Fibroblast of skin of right quadriceps (primary cell): ENCODE measurements at places on chromosomes 2 and 18.

DNA sequence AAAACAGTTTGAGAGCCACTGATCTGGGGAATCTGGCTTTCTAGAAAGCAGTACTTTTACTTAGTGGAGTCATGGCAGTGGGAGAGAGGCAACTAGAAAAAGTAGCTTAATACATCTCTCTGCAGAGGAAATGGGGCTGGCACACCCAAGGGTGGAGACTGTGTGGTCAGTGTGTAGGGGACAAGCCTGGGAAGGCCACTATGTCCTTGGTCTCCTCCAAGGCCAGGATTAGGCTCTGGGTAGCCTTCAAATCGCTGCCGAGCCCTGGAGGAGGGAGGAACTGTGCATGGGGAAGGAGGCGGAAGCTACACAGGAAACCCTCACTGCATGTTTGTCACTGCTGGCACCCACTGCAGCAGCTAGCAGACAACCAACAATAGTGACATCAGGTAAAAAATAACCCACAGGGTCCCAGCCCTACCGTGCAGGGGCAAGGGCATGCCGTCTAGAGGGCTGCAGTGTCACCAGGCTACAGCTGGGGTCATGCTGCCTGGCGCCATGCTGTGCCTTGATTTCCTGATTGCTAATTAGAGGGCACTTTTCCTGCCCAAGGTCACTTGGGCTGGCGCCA, 34.8 kb downstream of the LBH start:
- DNase-seq, result no peak

GRCh38 chr2:106065983-106066820, 127.9 kb downstream of the UXS1 start:
- DNase-seq, result no peak

GRCh38 chr2:192236136-192236535, 41.4 kb upstream of the TMEFF2 start:
- peak; percentile 71 for DNase-seq

DNA sequence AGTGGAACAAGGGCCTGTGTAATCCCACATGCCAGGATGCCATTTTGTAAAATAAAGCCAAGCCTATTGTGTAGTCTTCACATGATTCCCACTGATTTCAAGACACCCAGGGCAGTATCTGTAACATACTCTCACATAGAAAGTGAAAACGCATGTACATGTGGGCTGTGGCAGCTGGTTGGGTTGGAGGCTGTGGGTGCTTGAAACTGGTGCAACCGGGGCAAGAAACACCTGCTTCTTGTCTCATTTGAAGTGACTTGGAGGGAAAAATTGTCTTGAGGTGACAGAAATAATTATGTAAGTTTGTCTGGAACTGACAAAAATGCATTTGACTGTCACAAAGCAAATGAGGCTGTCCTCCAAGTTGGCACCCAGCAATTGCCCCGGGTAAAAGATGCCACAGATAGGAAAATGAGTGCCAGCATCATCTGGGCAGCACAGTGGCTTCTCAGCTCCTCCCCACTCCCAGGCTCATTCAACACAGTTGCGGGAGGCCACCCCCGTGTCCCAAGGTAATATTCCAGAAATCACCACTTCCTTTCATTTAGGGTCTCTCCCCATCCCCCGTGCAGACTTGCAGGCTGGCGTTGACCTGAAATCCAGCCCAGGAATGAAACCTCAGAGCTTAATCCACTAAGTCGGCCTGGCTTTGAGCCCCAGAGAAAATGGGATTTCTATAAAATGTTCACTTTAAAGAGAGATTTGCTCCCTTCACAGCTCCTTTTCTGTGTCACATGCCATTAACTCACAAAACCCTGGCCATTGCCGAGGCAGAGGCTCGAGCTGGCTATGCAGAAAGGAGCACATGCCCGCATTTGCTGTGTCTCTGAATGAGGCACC, 293.9 kb upstream of the PARD3B start:
- no peak for DNase-seq

DNA sequence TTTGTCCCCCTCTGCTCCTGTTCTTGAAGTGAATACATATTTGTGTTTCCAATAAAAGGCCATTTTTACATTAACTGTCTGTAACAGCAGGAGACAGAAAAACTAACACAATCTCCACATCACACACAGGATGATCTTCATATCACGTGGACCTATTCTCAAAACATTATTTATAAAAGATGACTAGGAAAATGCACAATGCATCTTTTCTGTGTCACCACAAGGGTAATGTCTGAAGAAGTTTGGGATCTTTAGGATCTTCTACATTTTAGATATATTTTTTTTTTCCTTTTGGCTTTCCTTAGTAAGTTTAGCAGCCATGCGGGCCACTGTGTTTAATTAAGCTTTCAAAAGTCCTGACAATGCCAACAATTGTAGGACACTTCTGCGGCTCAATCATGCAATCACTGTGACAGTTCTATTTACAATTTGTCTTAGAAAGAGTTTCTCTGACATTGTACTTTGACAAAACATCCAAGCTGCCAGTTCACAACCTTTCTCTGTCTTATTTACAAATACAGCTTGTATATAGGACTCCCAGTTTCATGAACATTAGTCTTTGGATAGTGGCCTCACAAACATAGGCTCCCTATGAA, 12.3 kb downstream of the BCL11A start:
- DNase-seq, result no peak

- DNase-seq, result no peak
Measured at GRCh38 chr2:151786077-151786476, 42.1 kb downstream of the ARL5A start.

DNA sequence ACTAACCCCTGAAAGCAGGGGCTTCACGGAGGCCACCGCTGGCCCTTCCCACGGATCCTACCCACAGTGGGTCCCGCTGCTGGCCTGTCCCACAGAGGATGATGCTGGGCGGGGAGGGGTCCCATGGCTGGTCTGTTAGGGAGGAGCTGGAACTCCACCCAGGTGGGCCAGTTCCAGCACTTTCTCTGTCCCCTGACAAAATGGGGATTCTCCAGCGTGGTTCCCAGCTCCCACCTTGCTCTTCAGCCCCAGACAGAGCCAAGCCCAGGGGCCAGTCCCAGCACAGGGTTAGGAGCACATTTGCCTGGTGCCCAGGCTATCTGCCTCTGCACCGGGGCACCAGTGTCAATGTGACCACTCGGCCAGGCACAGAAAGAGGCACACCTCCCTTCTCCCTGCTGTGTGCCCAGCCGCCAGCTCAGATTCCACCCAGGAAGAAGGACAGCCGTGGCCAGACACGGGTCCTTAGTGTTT, 50.0 kb downstream of the ANKMY1 start:
- no peak for DNase-seq

DNA sequence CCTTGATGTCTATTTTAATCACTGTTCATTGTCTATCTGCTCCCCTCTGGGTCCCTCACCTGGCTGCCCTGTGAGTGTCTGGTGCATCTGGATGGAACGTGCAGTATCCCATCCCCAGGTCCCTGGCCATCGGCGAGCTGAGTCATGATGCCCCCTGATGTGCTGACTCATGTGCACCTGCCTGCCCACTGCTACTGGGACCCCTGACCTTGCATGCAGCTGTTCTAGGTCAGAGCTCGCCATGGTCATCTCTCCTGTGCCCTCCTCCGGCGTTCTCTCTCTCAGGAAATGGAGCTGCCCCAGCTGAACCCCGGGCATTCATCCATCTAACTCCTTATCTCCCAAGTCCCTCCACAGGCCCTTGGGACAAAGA, 516.2 kb upstream of the HS6ST1 start:
- DNase-seq, result no peak

DNA sequence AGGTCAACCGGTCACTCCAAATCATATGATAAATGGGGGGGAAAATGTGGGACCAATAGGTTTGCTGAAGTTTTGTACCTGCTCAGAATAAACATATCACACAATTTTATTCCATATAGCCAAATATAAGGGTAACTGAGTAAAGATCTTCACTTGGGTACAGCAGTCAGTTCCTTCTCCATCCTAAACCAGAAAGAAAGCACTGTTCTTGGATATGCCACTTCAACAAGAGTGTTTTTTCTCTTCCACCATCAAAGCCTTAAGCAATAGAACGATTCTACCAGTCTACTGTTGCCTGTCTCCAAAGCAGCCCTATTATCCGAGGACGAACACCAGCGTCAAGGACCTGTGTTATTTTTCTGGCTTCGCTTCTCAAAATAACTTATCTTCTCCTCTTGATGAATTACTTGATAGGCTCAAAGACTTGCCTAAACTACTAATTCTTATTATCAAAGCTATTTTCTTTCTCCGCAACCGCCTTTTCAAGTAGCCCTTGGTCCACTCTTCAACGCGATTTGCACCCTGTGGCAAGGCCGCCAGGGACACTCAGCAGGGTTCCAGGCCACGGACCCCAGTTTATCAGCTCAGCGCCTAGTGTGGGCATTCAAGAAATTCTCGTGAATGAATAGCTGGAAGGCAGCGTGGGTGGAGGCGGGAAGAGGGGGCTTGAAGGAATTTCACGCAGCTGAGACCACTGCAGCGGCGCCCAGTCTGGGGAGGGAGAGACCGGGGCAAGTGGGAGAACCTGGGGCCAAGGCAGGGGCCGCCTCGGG, 646 bp downstream of the ALS2 start:
- DNase-seq, result no peak

GRCh38 chr2:98800330-98801064, 69.6 kb upstream of the MGAT4A start:
- no peak for DNase-seq

- peak; percentile 40 for DNase-seq
Measured at GRCh38 chr2:210503001-210503623, 26.6 kb upstream of the LANCL1 start.

GRCh38 chr2:20976527-20976926, 67.3 kb downstream of the APOB start:
- no peak for DNase-seq

GRCh38 chr2:36277146-36277808, 78.3 kb upstream of the CRIM1 start:
- peak; percentile 85 for DNase-seq
